Stomach (tissue), 19 donors: ENCODE measurements at places on chromosomes 12 and 14. TPM values are rescaled to one million over a fixed set of nuclear protein-coding genes. Genes with fewer than 3 reads are reported as not detected.

Gene SPIC
- 2.0 TPM for total RNA-seq

GRCh38 chr12:123149088-123149487, 1.8 kb downstream of the PITPNM2 start:
- DNase-seq, result no peak

Gene VDR
- total RNA-seq, result 10.1 TPM

Gene GOLGA5
- 43.3 TPM for total RNA-seq

DNA sequence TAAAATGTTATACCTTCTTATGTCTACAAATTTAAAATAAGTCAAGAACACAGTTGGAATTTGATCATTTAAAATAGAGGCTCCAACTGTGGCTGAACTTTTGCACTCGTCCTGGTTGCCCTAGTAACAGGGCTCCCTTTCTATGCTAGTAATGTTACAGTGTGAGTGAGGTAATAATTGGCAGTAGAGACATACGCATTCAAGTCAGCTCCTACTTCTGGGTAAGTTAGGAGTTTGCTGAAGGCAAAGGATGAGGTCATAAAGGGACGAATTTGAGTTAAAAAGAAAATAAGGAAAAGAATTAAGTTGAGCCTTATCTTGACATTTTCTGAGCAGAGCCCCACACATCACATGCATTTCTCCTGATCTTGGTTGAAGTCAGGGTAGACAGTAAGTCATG, 129.1 kb downstream of the TMEM117 start:
- DNase-seq, result no peak

GRCh38 chr14:76713121-76713520, 48.1 kb upstream of the VASH1 start:
- DNase-seq, result no peak
